ENCODE measurements at places on chromosomes 12 and 14.
A peak's percentile ranks its signal among the peaks of the same experiment; 100 is the strongest.

- DNase-seq: no peak
These were observed 26.8 kb upstream of the CLIP1 start for GRCh38 chr12:122449317-122449716.

GRCh38 chr14:95659990-95660385 is 26.2 kb upstream of the TCL1B start:
- DNase-seq: no peak

- DNase-seq: no peak
These were observed 18.6 kb downstream of the DDX24 start for GRCh38 chr14:94062344-94062940.

DNA sequence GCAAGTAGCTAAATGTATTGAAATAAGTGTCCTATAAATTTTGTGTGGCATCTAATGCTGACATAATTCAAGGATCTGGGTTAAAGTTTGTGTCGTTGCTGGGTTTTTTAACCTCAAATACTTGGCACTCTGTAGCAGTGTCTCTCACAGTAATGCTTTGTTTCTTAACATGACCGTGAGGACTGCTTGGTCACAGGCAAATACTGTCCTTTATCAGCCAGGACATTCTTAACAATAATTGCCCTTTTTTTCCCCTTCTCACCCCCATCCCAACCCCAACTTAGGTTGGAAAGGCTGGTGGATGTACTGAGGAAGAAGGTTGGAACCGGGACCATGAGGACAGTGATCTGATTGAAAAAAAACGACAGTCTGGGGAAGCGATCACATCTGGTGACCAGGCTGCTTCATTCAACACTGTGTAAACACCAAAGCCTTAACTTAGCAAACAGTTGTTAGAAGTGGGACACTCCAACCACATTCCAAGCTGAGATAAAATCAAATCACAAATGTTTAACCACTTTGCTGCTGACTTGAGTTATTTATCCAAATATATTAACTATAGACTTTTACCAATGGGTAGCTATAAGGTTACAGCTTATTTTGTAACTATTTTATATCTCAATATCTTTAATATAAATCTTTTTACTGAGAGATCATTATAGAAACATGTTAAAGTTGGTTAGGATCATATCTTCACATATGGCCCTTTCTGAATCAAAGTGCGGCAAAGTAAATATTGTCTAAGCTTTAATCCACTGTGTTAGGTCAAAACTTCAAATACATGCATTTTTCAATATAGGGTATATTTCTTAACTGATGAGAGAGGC is 48.2 kb downstream of the FOXA1 start:
- DNase-seq: no peak

- no peak for DNase-seq
These were observed 6.9 kb upstream of the KRT72 start for GRCh38 chr12:52608161-52608560.

GRCh38 chr12:25135531-25136154 is 59.3 kb downstream of the DNAI7 start:
- no peak for DNase-seq

GRCh38 chr14:71394386-71394785 is 487.1 kb downstream of the PCNX1 start:
- DNase-seq: no peak

DNA sequence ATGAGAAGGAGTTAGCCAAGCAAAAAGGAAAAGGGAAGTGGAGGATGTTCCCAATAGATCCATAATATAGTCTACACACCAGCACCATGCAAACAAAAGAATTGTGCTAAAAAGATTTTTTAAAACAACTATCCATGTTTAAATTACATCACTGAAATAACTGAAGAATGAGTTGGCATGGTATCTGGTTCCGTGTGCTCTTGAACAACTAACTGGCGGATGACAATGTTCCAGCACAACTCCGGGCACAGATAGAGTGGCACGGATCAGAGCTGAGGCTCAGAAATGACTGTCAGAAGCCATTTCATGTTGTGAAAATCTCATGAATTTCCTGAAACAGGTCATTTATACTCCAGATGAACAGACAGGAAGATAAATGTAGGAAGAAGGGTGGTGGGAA is 153.1 kb downstream of the HMGA2 start:
- no peak for DNase-seq

DNA sequence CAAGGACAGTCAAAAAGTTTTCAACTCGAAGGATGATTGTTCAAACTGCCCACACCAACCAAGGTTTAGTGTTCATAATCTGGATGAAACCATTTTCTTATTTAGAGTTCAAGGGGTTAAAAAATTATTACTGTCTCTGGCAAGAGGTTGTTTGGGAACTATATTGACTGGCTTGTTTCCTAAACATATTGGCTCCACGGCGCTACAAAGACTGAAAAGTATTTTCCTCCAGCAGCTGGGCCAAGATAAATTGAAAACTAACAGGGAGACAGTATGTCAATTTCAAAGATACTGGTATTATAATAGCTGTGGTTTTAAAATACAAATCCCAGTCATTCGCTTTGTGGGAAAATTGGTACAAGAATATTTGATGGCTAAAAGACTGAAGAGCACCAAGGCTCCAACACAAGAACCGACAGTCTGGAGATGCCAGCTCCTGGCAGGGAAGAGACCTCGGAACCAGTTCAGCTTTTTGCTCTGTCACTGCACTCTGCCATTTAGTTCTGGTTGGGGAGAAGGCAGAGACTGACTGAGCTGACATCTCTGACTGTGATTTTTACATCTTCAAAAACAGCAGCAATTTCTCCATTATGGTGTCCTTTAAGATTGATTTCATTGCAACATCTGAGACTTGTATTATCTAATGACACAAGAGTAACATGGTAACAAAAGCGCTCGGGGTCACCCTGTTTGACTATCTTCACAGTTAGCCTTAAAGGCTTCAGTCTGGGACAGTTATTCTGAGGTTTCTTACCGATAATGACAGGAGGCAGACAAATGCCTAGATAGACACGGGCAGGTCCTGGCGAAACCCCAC is 62.0 kb downstream of the ST8SIA1 start:
- DNase-seq: no peak

DNA sequence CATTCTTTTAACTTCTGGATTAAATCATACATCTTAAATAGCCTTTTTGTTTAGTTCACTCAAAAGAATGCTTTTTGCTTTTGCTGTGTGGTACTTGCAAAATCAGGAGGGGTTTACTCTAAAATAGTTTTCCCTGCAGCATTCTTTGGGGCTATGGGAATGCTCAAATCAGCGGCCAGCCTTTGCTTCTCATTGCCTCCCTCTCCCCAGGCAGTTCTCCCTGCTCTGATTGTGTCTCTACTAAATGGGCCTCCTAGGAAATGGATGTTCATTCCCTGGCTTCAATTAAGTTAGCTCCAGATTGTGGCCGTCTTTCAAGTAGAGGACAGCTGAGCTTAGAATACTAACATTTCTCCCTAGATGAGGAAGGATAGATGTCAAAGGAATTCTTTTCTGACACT is 4.4 kb downstream of the TULP3 start:
- no peak for DNase-seq

DNA sequence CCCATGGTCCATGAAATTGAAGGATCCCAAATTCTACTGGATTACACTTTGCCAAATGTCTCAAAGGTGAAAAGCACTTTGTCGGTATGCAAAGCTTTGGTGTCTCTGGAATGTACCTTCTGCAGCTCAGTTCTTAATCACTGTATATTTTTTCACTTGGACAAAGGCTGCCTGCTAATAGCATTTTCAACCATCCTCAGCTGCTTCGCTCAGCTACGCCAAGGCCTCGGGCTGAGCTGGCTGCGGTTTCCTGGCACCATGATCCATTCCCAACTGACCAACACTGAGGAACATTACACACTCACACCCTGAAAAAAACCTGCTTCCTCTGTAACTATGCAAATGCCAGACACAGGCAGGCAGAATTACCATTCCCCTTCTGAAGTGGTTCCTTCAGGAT is 335.2 kb downstream of the DPF3 start:
- DNase-seq: no peak

GRCh38 chr12:12952036-12952435 is at the start of gene GPRC5D:
Gene GPRC5D (minus strand): TSS chr12:12952170. CDS start chr12:12950384, 1,786 bp downstream.
- DNase-seq: no peak

GRCh38 chr12:65634626-65635331 is 189.5 kb upstream of the HMGA2 start:
- DNase-seq: no peak

DNA sequence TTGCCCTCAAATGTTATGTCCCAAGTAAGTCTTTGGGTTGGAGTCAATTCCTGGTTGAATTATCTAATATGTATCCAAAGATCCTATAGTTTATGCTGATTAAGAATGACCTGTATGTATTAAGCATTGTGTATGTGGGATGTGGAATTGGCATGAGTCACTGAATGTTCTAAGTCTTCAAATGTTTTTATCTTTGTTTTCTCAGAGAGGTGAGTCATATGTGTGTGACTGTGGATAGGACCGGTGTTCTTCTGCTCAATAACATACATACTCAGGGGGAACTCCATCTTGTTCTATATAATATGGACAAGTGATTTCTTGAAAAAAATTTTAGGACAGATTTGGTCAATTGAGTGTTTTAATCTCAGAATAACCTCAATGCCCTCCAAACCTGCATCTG is 57.9 kb downstream of the NAV3 start:
- no peak for DNase-seq

GRCh38 chr12:4566474-4566873 is 4.5 kb downstream of the DYRK4 start:
- no peak for DNase-seq

DNA sequence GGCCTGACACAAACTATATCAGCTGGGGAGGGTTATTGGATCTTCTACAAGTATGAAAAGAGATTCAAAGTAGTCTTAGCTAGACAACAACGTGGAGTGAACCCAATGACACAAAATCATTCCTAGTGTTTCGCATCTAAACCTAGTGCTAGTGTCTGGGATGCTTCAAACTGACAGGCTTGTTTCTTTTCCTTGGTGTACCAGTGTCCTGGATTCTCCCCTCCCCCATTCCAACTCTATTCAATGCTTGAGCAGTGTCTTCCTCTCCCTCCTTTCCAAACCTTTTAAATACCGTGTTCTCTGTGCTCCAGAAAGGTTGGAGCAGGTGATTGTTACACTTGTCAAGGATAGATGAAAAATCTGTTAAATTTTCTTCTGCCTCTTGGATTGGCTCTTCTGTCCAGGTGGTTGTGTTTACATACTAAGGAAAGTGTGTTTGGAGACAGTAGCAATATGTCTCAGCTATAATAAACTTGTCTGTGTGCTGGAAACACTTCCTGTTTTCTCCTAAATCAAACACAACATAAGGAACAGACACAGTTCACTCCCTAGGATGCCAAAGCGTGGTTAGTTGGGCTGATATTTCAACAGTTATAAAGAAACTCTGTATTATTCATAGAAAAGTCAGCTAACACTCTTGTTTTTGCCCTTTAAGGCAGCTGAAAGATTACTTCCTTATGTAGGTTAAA is 14.4 kb upstream of the GUCY2C start:
- DNase-seq: no peak

GRCh38 chr12:109346920-109347319 is 780 bp upstream of the MYO1H start:
- DNase-seq: no peak

- DNase-seq: no peak
These were observed 84.7 kb downstream of the ZNF664 start for GRCh38 chr12:124057691-124058090.

GRCh38 chr12:115421796-115422709 is 738.1 kb upstream of the TBX3 start:
- DNase-seq: no peak

DNA sequence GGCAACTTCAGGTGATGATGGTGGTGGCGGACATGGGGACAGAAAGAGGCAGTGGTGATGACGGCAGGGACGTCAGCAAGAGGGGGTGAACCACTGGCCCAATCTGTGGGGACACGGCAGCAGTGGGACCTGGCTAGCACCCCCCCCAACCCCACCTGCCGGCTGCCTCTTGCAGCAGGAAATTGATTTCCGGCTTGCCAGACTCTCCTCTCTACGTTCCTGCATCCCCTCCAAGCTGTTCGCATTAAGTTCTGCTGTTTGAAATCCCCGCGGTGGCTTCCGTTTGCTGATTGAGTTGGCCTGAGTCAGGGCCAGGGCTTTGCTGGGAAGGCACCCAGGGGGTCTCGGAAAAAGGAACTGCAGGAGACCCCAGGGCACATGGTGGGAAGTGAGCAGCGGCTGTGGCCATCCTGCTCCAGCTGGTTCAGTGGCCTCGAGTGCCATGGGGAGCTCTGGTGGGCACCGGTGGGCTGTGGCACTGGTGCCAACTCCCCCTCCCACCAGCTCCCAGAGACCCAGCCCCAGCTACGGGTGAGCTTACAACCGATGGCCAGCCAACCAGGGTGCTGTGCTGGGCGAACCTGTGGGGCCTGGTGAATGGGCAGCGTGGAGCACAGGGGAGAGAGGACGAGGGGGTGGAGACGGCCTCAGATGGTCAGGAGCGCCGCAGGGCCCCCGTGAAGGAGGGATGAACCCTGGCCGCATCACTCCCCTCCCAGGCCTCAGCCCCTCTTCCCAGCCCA is 14.6 kb upstream of the NUDT14 start:
- no peak for DNase-seq

DNA sequence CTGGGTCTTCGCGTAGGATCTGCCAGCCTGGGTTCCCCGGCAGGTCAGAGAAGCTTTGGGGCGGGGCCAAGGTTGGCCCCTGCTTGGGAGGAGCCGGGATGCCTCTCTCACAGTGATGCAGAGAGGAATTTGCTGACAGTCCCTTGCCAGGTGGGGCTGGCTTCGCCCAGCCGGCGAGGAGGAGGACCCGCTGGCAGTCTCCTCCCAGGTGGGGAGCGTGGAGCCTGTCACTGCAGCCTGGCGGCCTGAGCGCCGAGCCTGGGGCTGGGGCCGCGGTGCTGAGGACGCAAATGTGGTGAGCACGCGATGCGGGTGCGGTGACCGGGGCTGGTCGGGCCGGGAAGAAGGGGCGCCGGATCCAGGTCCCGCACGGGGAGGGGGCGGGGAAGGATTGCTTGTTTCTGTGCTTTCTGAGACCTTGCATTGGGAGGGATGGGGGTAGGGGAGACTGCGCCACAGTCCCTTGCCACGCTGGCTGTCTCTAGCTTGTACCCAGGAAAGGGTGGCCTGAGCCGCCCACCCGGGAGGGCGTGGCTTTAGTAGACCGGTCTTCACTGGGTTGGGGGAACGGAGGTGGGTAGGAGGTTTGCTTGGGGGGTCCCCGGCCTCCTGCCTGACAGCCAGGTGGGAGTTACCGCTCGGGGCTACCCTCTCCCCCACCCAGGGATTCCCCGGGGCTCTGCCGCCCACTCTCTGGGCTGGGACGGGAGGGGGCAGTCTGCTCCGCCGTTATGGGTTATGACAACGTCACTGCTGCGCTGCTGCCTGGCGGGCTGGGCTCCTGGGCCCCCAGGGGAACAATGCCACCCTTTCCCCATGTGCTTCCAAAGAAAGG is at the start of gene TMEM63C:
Gene TMEM63C (plus strand): TSS at position 196 of the 835 bp plus-strand sequence. CDS start 37,016 bp downstream, outside the sequence.
- DNase-seq: peak; percentile 96

- no peak for DNase-seq
These were observed 15.5 kb downstream of the PKP2 start for GRCh38 chr12:32881107-32881506.
